Skin of body (tissue), 3 donors: ENCODE measurements at places on chromosomes 4 and X.

DNA sequence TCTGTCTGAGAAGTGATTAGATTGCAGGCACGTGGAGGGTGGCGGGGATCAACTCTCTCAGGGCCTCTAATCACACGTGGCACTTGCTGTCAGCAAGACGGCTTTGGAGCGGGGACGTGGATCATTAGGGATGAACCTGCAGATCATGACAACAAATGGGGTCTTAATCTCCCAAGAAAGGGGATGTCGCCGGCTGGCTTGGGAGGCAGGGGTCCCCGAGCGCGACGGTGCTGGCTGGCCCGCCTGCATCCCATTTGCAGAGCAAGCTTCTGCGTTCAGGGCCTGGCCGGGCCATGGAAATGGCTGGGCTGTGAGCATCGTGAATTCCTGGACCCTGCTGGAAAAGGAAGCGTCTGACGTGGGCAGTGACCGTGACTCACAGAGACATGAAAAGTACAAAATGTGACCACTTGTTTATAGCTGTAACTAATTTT is 85.1 kb upstream of the SHOX start:
- no peak for DNase-seq

DNA sequence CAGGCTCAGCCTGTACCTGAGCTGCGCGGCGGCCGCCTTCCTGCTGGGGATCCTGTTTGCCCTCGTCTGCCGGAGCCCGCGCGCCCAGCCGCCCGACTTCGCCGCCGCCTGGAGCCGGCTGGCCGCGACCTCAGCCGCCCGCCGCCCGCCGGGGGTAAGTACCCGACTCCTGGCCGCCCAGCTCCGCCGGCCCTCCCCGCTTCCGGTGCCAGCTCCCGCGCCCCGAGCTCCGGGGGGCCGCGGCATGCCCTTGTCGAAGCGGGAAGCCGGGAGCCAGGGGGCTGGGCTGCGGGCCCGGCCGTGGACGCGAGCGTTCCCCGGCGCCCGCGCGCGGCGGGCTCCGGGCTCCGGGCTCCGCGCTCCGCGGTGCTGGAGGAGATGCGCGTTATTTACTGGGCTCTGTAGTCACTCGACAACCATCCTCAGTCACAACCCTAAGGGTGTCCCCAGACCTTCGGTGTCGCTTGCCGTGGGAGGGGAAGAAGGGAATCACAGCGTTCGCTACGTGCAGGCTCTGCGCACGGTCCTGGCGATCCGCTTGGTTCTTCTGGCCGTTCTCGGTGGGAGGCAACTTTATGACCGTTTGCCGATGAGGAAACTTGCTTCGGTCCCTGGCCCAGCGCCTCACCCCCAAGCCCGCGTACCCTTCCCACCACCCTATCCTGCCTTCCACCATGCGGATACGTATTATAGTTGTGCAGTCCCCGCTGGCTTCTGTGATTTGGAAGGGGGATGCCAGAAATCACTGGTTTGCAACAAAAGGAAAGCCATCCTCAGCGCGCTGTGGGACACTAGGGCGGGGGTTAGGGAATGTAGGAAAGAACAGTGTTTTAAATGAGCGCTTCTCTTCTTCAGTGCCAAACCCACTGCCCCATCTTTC is 944 bp downstream of the SNX25 start:
- peak; percentile 43 for DNase-seq

DNA sequence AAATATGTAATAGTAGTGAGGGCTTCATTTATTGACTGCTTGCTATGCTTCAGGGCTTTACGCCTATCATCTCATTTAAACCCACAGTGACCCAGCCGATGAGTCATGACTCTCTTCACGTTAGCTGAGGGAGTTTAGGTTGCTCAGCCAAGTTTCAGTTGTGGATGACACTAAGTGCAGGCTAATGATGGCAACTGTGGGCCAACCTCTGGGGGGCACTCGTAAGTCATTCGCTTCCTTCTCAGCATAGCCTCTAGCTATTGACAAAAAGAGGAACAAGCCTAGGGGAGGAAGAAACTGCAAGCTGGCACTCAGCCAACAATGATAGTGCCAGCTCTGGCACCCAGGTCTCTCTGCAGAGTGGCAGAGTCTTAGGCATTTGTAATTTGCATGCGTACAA is 325.0 kb downstream of the ARHGAP10 start:
- DNase-seq: no peak

GRCh38 chrX:109393859-109394258 is 88.0 kb downstream of the GUCY2F start:
- DNase-seq: no peak

DNA sequence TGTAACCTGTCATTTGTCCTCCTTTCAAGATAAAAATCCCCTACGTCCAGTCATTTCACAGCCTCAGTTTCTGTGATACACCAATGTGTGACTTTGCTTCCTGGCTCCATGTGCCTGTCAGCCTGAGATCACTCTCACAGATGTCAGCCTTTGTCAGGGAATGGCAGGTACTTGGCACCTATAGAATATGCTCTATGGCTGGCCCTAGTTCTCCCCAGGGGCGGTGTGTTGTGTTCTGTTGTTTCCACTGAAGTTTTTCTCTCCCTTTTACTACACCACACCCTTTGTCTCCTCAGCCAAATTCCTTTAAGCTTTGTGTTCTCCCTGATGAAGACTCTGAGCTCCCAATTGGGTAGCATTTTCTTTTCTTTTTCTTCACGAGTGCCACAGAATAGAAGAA is 81.7 kb downstream of the ALPK1 start:
- DNase-seq: no peak

DNA sequence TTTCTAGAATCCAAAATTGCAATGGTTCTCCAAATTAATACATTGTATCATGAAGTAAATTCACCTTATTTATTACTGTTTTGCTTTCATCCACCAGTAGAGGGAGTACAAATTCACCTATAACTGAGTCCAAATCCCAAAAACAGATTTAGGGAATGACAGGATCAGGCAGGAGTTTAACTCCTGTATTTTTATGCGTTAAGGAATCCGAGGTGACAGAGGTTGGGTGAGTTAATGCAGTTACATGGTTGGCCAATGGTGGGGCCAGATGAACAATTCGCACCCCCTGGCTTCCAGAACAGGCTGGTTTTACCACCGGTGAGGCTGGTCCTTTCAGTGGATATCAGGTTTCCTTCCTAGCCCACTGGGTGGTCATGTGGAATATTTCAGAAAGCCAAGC is 82.4 kb downstream of the MTNR1A start:
- peak; percentile 7 for DNase-seq

GRCh38 chrX:23557070-23557469 is 110.2 kb upstream of the PRDX4 start:
- no peak for DNase-seq

DNA sequence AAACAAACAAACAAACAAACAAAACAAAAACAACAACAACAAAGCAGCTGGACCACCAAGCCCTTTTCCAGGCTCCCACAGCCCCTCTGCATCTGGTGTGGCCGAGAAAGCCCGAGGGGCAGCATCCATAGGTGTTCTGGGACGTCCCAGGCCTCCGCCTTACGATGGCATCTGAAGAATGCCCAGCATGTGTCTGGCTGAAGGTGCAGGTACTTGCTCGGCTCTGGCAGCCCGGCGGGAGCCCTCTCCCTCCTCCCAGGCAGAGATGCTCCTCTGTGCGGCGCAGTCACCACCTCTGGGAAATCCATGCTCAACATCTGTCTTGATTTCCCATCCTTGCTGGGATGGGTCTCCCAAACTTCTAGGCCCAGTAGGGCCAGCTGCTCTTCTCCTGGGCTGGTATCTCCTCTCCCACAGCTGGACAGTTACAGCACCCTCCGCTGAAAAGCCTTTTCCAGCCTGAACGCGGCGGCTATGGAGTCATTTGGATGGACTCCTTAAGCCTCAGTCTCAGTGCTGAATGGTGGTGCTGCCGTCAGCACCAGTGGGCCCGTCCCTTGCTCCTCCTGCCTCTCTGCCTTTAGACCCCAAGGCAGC is 4.3 kb downstream of the PSAPL1 start:
- DNase-seq: no peak

- no peak for DNase-seq
Observed at GRCh38 chr4:81538716-81539427, 67.2 kb upstream of the RASGEF1B start.
